Heart left ventricle (tissue), 16 donors: ENCODE measurements at places on chromosomes 11 and 22. TPM values are rescaled to one million over a fixed set of nuclear protein-coding genes. Genes with fewer than 3 reads are reported as not detected.
A peak's percentile ranks its signal among the peaks of the same experiment; 100 is the strongest.

DNA sequence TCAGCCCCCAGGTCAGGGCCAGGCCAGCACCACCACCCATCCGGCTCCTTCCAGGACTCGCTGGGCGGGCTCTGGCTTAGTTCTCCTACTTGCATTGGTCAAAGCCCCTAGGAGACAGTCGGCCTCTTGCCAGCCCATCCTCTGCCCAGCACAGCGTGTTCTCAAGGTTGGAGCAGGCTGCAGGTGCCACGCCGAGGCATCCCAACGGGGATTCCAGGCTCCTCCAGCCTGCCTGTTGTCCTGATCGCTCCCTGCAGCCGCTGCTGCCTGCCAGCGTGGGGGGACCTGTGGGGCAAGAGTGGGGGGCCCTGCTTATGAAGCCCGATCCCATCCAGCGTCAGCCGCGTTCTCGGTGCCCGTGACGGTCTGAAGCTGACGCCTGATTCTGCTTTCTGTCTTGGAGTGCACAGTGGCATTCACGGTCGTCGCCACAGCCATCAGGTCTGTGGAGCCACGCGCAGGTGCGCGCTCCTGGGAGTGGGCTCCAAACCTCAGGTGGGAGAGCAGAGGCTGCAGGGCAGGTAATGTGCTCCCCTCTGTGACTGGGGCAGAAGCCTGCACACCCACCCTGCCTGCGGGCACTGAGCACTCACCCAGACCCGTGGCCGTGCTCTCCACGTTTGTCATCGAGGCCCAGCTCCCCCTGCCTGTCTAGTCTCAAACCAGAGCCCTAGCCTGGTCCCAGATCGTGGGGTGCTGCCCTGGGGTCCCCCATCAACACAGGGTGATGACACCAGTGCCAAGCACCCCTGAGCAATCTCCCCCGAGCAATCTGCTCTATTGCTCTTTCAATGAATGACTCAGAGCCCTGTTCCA, 991.6 kb downstream of the BRD1 start:
- no peak for DNase-seq

GRCh38 chr11:46254133-46254491, 23.4 kb upstream of the CREB3L1 start:
- DNase-seq: no peak

DNA sequence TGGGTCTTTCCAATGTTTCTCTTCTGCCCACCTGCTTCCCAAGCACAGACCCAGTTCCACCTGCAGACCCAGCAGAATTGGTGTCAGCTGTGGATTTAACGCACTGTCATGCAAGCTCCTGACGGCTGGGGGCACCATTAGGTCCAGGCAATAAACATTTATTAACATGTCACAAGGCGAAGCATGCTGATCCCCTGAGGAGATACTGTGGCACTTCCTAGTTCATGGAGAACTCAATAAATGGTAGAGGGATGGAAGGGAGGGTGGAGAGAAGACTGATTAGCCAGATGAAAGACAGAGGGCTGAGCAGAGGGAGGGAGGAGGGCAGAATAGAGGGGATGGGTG, 68.3 kb upstream of the TSPAN18 start:
- DNase-seq: no peak

DNA sequence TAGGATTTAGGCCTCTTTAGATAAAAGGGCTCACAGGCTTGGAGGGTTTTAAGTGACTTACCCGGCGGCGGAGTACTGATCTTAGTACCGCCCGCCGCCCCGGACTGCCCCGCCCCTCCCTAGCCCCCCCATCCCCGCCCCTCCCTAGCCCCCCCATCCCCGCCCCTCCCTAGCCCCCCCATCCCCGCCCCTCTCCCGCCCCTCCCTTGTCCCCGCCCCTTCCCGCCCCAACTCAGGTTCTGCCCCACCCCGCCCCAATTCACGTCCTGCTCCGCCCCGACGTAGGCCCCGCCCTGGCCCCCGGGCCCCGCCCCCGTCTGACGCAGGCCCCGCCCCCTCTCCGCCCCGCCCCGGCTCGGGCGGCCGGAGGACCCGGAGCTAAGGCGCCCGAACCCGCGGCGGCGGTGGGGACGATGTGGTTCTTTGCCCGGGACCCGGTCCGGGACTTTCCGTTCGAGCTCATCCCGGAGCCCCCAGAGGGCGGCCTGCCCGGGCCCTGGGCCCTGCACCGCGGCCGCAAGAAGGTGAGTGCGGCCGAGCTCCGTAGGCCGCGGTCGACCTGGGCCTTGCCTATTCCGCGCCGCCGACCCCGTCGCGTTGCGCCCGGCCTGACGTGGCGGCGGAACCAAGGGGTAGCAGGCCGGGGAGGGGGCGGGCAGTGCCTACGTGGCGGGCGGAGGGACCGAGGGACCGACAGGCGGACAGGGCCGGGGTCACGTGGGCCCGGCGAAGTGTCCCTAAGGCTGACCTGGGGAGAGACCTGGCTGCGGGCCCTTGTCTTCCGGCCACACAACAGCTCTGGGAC, at the start of gene SCYL1:
SCYL1 (plus strand) TSS at position 343 of the 805 bp plus-strand sequence; CDS start at position 414, 71 bp downstream.
- DNase-seq: peak; percentile 88

DNA sequence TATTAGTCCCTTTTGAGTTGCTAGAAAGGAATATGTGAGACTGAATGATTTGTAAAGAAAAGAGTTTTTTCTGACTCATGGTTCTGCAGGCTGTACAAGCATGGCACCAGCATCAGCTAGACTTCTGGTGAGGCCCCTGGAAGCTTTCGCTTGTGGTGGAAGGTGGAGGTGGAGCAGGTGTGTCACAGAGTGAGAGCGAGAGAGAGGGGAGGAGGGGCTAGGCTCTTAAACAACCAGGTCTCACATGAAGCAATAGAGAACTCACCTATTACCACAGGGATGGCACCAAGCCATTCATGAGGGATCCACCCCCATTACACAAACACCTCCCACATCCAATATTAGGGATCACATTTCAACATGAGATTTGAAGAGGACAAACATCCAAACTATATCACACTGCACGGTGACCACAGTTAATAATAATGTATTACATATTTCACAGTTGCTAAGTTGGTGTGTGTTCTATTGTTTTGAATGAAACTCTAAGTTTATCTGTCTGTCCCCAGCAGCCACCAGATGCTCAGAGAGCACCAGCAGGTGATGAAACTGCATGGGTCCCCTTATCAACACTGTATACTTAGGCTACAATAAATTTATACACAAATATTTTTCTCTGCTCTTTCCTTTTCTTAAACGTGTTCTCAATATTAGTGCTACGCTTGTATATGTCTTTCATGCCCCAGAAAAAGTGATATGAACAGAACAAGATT, 14.1 kb downstream of the ZFP91 start:
- DNase-seq: no peak

GRCh38 chr11:108805030-108805429, 140.2 kb downstream of the DDX10 start:
- no peak for DNase-seq

DNA sequence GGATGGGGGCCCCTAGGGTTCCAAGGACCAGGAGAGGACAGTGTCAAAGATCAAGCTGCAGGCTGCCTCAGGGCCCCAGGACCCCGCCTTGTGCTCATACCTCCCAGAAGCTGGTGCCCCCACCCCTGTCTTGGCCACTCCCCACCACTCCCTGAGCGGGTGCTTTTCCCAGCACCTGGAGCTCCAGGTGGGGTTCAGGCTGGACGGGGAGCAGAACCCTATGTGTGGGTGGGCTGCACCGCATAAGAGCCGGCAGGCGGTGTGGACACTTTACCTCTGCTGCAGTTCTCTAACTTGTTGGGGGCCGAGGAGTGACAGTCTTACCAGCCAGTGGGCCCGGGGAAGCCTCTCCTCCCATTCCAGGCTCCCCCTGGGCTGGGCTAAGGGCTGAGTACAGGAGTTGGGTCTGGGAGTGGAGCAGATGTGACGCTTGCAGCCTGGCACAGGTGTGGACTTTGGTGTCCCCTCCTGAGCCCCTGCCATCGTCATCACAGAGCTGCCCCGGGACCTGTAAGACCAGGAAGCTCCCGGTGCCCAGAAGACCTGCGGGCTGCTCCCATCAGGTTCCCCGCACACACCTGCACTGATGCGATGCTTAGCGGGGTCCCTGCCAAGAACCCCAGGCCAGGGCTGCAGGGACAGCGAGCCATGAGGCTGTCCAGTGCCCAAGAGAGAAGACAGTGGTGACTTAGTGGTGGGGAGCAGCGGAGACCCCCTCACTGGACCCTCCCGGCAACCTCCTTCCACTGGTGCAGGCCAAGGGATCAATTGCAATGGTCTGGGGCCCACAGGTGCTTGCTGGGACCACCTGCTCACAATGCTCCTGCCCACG, 674.5 kb downstream of the BRD1 start:
- no peak for DNase-seq

GRCh38 chr11:953512-953911, 27.8 kb downstream of the AP2A2 start:
- DNase-seq: no peak

- no peak for DNase-seq
Measured at GRCh38 chr11:112565551-112565950, 304.9 kb upstream of the PLET1 start.

- no peak for DNase-seq
Measured at GRCh38 chr11:120959189-120959588, 64.7 kb upstream of the TBCEL start.

GRCh38 chr22:45261407-45262088, 20.9 kb upstream of the KIAA0930 start:
- DNase-seq: no peak

- DNase-seq: no peak
Measured at GRCh38 chr22:23686416-23687024, 4.3 kb upstream of the RGL4 start.

GRCh38 chr11:85791409-85791990, 19.4 kb downstream of the SYTL2 start:
- DNase-seq: no peak

- no peak for DNase-seq
Measured at GRCh38 chr22:33747029-33747428, 173.2 kb downstream of the LARGE1 start.

GRCh38 chr11:75534259-75535069, 8.7 kb upstream of the GDPD5 start:
- DNase-seq: no peak

DNA sequence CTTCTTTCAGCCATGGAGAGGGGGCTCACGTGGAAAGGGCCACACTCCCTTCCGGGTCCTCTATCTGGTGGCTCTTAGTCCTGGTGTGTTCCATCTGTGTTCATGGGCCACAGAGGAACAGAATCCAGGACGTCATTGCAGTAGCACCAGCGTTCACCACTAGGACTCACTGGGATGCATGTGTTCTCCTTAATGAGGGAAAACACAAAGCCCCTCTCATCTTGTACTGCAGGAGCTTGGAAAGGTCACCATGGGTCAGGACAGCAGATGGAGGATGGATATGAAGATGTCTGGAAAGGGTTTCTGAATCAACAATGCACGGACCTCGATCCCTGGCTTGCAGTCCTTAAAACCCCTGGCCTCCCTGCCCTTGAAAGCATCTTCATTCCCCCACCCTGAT, 113.8 kb upstream of the THY1 start:
- no peak for DNase-seq

- DNase-seq: no peak
Measured at GRCh38 chr11:22407921-22408320, 69.7 kb downstream of the SLC17A6 start.

GRCh38 chr11:118961591-118961990, 5.5 kb downstream of the UPK2 start:
- DNase-seq: no peak

DNA sequence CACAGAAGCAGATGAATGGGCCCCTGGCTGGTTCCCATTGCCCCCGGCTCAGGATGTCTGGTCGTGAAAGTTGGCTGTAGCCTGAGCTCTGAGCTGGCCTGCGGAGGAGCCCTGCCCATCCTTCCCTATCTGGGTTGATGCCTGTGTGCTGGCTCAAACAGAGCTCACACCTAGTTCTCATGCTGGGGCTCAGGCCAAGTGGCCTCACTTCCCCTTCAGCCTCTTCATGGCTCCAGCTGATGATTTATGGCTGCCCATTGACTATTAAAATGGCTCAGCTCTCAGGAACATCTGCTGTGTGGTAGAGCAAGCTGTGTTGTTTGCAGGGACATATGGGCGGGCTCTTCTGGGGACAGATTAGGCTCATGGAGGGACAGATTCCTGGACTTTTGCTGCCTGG, 64.7 kb downstream of the ADAMTS15 start:
- peak; percentile 61 for DNase-seq

DNA sequence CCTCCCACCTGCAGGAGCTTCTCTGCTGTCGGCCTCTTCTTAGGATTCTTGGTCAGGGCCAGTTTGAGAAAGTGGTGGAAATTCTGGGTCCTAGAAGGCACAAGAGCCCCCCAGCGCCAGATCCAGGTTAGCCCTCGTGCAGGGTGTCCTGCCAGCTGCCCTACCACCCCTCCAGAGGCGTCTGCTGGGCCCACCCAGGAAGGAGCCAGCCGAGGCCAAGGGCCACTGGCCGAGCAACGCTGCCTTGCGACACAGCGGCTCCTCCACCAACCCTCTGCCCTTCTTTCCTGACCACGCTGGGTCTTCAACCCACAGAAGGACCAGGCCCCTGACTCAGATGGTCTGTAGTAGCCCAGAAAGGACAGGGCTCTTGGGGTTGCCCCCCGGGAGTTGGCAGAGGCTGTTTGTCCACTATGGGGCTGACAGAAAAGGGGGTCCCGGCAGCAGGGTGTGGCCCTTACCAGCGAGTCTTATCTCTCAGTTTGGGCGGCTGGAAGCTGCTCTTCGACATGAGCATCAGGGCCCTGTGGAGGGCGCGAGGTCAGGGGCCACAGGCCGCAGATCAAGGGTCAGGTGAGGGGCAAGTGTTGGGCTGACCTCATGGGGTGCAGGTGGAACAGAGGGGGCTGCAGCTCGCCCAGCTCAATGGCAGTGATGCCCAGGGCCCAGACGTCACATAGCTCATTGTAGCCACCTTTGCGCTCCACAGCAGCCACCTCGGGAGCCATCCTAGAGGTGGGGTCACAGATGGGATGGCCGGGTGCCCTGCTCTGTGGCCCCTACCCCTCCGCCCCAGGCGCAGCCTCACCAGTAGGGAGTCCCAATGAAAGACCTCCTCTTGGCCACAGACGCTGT, 2.5 kb downstream of the MAP4K2 start:
- DNase-seq: no peak

DNA sequence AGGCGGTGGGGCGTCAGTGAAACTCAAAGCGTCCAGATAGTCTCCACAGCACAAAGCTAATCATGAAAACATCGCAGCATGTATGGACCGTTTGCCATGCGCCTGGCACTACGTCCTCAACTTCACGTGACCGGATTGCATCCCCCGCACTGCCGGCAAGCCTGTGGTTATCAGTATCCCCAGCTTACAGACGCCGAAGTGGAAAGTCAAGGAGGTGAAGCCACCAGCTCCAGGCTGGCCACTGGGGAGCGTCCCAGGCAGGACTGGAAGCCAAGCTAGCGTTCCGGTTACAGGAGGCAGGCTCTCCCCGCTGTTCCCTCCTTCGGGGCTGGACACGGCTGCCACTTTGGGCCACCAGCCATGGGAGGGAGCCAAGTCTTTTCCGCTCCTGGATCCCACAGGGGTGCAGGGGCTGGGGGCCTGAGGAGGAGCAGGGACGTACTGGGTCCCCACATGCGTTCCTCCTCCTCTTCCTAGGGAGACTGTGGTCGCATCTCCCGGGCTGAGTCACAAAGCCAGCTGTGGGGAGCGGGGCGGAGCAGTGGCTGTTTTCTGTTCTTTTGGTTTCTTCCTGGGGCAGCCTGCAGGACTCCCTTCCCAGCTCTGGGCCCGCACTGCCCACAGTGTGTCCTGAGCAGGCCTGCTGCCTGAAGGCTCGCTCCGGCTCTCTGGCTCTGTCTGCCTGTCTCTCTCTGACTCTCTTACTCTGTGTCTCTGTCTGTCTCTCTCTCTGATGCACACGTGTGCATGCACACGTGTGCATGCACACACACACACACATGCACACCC, 4.3 kb upstream of the OSBPL5 start:
- no peak for DNase-seq

PNPLA5 gene
- total RNA-seq: not detected

CECR2 gene
- 6.9 TPM for total RNA-seq

TYR gene
- not detected for total RNA-seq

GGT5 gene
- 15.5 TPM for total RNA-seq

ACO2 gene
- total RNA-seq: 927 TPM

OR51B2 gene
- total RNA-seq: not detected

KCNQ1 gene
- 31.1 TPM for total RNA-seq
